ENCODE measurements at places on chromosomes 7 and 10.

DNA sequence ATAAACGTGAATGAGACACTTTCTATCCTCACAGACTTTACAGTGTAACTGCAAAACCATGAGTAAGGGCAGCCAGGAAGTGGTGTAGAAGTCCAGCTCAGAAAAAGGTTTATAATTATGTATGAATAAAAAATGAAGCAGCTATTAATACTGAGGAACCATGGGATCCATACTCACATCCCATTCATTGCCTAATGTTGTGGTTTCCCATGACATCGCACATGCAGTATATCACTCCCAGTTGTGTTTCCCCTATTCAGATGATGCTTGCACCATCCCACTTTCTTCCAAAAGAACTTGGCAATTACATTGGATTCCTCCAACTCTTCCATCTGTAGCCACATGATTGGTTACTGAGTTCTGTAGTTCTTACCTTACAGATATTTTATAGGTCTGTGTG is 74.5 kb upstream of the SEMA3D start:
- DNase-seq = peak; percentile 27

- no peak for DNase-seq
These were observed 47.9 kb downstream of the VWA2 start for GRCh38 chr10:114286921-114287320.

GRCh38 chr10:6384031-6384430 is 181.3 kb downstream of the PFKFB3 start:
- no peak for DNase-seq

DNA sequence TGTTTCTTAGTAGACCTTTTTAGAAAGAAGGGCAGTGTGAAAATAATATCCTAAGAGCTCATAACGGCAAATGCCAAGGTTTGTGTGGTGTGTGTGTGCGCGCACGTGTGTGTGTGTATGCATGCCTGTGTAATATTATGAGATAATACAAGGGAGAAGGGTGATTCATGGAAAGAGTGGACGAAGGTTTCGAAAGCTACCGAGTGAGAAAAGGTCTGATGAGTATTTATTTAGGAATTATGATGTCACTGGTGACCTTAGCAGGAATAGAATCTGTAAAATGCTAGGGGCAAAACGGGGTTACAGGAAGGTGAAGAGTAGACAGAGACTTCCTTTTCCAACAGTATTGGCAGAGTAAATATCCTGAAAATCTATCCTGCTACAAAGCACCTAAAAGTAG is 107.3 kb downstream of the AHR start:
- peak; percentile 50 for DNase-seq

GRCh38 chr7:55970978-55971377 is 6.6 kb downstream of the NIPSNAP2 start:
- DNase-seq = no peak

DNA sequence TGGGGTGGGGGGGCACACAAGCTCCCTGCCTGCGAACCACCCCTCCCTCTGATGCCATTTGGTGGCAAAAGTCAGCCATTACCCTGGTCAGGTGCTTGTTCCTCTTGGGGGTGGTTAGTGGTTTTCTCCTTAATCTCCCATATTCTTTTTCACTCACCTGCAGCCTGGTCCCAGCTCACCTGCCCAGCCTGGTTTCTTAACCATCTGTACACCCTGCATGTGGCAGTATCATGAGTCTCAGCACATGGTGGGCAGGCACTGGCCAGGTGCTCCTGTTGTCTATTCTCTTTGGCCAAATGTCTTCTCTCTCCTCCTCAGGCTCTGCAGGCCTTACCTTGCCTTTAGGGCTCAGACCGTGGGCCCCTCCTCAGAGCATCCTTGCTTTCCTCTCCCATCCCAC is 30.5 kb downstream of the OGDH start:
- DNase-seq = no peak

- no peak for DNase-seq
These were observed 258.0 kb upstream of the SP4 start for GRCh38 chr7:21169667-21170580.

DNA sequence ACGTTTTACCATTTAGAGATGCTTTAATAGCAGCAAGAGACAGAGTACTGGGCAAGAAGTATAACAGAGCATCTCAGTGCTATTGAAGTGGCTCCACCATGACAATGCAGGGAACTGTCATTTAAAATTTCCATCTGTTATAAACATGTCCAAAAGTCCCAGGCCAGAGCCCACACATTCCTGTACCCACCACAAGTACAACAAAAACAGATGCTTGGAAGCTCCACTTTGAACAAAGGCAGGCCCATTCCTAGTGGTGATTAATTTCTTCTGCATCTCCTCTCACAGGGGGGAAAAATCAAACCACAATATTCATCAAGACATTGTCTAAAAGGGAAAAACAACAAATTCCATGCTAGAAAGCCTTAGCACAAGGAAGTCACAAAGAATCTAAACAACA is 627.9 kb downstream of the PARD3 start:
- DNase-seq = no peak

GRCh38 chr10:24251547-24251946 is 42.6 kb downstream of the KIAA1217 start:
- no peak for DNase-seq

DNA sequence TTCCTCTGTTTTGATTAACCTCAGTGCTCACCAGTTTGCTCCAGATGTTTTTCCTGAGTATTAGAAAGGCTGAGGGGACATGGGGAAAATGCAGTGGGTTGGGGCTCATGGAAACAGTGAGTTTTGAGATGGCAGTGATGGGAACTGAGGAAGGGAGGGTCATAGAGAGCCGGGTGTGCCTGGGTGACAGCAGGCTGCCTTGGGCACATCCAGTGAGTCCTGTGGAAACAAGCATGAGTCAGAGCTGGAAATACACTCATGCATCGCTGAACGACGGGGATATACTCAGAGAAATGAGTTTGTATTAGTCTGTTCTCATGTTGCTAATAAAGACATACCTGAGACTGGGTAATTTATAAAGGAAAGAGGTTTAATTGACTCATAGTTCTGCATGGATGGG is 202.2 kb downstream of the TMEM178B start:
- no peak for DNase-seq

DNA sequence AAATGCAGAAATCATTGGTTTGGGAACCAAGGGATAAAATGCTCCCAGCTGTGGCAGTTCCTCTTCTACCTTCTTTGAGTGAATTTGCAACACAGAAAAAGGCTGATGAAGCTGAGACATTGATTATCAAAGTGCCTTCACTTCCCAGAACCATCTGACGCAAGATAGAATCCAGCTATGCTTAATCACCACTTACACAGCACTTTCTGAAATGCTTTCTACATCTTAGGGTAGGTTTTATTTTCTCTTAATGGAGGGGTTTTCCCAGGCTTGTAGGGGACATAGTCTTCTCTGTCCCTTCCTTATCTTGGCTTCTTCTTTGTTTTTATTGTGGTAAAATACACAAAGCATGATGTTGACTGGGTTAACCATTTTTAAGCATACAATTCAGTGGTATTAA is 332.6 kb upstream of the ZNF32 start:
- peak; percentile 43 for DNase-seq

GRCh38 chr7:1316086-1316485 is 83.4 kb downstream of the UNCX start:
- DNase-seq = no peak

GRCh38 chr7:13117103-13117502 is 429.7 kb downstream of the ARL4A start:
- no peak for DNase-seq

DNA sequence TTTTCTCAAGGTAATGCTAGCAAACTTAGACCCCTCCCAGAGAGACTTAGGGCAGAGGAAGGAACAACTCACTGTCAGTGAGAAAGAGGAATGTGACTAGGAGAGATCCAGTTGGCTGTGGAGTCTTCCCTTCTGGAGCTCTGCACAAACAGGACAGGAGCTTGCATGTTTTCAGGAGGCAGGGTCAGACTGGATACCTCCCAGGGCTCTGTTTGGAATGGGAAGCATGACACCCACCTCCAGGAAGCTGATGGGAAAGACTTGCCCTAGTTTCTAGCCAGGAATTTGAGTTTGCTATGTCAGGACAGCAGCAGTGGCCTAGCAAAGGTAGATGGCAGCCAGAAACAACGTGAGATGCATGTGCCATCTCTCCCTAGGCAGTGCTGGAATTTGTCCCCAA is 40.6 kb downstream of the GHRHR start:
- no peak for DNase-seq

GRCh38 chr7:138477081-138477578 is 17.1 kb downstream of the TRIM24 start:
- DNase-seq = no peak

- DNase-seq = peak; percentile 22
These were observed 4.8 kb upstream of the ANK3 start for GRCh38 chr10:60394446-60394845.

DNA sequence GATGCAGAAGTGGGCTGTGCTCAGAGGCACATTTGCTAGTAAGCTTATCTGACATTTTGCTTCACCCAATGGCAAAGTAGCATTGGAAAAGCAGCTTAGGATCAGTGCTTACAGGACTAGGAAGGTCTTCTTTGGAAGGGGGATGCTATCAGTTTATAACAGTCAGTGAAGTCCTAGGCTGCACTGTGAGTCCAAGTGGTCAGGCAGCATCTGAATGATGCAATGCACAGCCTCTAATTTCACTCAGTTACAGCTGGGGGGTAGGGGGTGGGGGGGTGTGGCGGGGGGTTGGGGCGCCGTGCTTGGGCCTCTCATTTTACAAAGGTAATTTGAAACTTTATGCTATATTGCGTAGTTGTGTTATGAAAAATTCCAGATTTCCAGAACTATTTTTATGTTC is 652.3 kb upstream of the MGMT start:
- DNase-seq = no peak

DNA sequence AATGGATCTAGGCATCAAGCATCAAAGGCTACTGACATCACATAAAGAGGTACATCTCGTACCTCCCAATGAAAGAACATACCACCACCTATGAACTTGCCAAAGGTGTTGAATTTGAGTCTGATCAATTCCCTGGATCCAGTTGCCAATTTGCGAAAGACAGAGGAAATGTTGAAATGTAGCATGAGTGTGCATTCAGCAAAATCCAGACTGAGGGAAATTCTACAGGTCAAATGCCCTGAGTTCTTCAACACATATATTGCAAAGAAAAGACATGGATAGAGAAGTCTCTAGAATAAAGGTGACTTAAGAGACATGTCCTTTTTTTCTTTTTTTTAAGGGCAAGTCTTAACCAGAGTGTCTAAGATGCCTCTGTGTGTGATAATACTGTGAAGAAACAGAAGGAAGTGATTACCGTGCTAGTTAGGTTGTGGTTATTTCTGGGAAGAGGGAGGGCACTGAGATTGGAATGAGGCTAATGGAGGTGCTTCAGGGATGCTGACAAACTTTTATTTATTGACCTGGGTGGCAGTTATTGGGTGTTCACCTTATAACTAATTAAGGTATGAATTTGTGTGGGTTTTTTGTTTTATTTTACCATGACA is 128.7 kb downstream of the SAMD9 start:
- DNase-seq = no peak

DNA sequence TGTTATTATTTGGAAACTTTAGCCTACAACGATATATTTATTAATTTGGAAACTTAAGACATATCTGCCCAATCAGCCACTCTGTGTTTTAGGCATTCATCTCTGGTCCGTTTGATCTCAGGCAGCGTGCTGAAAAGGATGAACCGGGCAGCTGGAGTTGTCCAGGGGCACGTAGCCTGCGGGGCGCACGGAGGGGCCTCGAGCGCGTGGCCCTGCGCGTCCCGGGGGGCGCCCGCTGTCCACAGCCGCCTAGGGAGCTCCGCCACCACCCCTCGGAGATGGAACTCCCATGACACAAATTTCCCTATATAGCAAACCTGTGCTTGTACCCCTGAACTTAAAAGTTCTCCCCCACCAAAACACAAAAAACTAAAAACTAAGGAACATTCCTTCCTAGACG is 24.3 kb upstream of the MKI67 start:
- no peak for DNase-seq

GRCh38 chr10:3151889-3152565 is 20.6 kb downstream of the PITRM1 start:
- no peak for DNase-seq

DNA sequence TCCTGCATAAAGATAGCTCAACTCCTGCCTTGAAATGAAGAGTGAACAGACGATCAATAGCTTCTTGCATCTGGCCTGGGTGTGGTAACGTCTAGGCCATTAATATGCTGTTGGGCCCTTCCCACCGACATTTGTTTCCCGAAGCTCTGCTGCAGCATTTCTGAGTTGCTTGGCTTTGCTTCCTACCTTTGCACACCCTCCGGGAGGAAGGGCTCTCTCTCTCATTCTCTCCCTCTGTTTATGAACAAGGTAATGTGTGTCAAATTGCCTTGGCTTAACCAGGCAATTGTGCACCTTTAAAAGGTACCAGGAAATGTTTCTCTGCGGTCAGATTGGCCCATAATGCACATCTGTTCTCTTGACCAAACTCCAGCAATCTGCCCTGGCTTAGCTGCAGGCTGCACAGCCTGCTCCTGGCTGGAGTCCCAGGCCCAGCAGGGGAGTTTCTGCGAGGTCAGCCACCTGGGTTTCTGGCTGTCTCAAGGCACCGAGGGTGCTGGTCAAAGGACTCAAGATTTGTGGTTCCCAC is 223.7 kb downstream of the SNX10 start:
- DNase-seq = no peak

- peak; percentile 48 for DNase-seq
These were observed 3.7 kb downstream of the AGR2 start for GRCh38 chr7:16801111-16801542.

- DNase-seq = no peak
These were observed 33.8 kb downstream of the TRIM8 start for GRCh38 chr10:102678068-102678400.

- no peak for DNase-seq
These were observed 1.6 kb downstream of the TRRAP start for GRCh38 chr7:98879979-98880315.

- peak; percentile 53 for DNase-seq
These were observed 4.1 kb downstream of the KCNIP2 start for GRCh38 chr10:101839416-101840063.

- no peak for DNase-seq
These were observed 126.7 kb downstream of the TES start for GRCh38 chr7:116337018-116337417.

- DNase-seq = no peak
These were observed 82.3 kb downstream of the ZNF503 start for GRCh38 chr10:75319274-75319673.

GRCh38 chr10:89302625-89303024 is 779 bp downstream of the IFIT2 start:
- peak; percentile 14 for DNase-seq

DNA sequence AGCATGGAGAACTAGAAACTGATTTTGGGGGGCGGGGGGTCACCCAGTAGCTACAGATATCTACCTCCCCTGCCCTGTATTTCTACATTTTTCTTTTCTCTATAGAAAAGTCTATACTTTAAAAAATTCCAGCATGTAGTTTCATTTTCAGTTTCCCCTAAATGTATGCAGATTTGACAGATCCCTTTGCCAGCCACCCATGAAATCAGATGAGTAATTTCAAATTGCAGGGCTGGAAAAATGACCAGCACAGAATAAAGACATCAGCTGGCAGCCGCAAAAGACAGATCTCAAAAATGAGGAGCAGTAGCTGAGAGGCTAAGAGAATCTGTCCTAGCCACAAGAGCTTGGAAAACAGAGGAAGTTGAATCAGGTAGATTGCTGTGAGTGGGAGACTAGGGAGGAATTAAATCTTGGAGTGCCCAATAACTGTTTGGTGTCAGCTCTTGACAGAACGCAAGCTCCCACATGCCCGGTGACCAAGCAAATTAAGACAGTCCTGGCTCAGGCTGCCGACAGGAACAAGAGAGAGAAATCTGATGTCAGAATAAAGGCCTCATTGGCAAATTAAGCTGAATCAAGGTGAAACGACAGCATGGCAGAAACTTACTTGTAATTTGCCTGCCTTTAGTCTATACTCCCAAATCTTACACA is 24.5 kb downstream of the ADRB1 start:
- DNase-seq = no peak

- DNase-seq = no peak
These were observed 53.7 kb upstream of the MTPN start for GRCh38 chr7:136030867-136031318.

GRCh38 chr7:27295236-27295635 is 52.6 kb downstream of the EVX1 start:
- no peak for DNase-seq
